ENCODE measurements at places on chromosomes 11 and 22.

DNA sequence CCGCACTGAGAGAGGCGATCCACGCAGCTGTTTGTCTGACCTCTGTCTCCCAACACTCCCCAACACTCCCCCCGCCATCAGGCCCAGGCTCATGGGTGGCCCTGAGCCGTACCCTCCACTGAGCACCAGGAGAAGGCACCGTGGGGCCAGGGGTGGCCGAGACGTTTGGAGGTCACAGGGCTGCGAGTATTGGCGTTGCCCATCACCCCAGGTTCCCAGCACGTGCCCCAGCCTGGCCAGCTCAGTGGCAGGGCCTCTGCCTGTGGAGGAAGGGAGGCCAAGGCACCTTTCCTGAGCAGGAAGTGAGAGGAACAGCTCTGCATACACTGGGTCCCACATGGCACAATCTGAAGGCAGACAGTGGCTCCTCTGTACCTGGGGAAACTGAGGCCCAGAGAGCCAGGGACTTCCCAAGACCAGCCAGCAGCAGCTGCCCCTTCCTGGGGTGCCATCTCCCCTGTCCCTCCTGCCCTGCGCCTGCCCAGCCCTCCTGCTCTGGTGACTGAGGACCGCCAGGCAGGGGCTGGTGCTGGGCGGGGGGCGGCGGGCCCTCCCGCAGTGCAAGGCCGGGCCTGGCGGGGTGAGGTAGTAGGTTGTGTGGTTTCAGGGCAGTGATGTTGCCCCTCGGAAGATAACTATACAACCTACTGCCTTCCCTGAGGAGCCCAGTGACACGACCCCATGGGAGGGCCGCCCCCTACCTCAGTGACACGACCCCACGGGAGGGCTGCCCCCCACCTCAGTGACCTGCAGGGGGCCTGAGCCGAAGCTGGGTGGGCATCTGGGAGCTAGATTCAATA, 37.0 kb upstream of the PPARA start:
- no peak for DNase-seq

GRCh38 chr11:118917481-118918127, 8.1 kb downstream of the BCL9L start:
- DNase-seq, result peak; percentile 55

GRCh38 chr11:21566521-21567117, 626.3 kb upstream of the ANO5 start:
- no peak for DNase-seq

DNA sequence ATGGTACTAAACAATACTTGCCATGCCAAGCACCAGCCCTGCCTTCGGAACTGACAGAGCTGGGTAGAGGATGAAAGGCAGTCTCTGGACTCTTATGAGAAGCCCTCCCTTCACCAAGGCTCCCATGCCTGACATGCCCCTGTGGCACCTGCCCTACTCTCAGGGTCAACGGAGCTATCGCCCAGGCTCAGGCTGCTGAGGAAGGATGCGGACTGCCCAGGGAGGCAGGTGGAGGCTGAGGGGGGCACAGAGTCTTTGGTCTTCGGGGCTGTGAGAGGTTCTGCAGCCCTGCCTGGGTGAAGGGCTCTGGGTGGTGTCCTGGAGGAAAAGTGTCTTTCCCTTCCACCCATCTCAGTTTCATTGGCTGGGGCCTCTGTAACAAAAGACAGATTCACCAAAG, 290.8 kb upstream of the B3GAT1 start:
- DNase-seq, result no peak

- peak; percentile 79 for DNase-seq
Measured at GRCh38 chr11:123069908-123070821, 8.2 kb upstream of the HSPA8 start.

GRCh38 chr11:48307760-48308386, 1.9 kb downstream of the OR4S1 start:
- peak; percentile 73 for DNase-seq

- no peak for DNase-seq
Measured at GRCh38 chr11:22203281-22203680, 10.4 kb downstream of the ANO5 start.

- DNase-seq, result no peak
Measured at GRCh38 chr11:116310698-116311097, 462.1 kb downstream of the BUD13 start.

GRCh38 chr22:45376703-45377102, 36.7 kb downstream of the SMC1B start:
- DNase-seq, result no peak

DNA sequence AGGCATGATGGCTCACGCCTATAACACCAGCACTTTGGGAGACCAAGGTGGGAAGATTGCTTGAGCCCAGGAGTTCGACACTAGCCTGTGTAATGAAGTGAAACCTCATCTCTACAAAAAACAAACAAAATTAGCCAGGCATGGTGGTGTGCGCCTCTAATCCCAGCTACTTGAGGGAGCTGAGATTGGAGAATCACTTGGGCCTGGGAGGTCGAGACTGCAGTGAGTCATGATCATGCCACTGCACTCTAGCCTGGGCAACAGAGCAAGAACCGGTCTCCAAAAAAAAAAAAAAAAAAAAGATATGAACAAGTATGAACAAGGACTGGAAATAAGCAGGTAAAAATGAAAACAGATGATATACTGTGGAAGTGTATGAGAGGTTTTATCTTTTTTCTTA, 54.1 kb upstream of the SOX6 start:
- DNase-seq, result no peak

DNA sequence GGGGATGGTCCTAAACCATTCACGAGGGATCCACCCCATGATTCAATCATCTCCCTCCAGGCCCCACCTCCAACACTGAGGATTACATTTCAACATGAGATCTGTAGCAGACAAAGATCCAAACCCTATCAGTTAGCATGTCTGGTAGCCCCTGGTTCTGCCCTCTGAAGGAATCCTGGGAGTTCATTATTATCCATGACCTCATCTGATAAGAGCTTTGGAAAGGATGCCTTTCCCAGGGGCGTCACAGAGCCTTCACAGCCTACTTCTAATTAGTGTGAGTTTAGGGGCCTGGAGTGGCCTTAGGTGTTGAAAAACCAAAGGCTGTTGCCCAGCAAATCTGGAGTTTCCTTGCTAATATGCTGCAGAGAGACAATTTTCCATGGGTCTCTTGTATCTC, 8.6 kb upstream of the EIF3M start:
- no peak for DNase-seq

DNA sequence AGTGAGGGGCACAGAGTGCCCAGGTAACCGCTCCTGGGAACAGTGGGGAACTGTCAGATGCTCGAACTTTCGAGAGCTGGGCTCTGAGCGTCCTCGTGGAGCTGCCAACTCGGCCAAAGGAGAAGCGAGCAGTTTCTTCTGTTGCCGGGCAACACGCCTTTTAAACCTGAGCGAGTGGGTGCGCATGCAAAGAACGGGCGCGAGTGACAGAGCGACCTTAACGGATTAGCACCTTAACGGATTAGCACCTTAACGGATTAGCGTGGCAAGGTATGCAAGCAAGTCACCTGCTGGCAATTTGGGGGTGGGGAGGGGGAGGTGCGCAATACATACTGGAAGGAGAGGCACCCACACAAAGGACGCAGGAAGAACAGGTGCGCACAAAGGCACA, 61.8 kb upstream of the PRODH start:
- no peak for DNase-seq

DNA sequence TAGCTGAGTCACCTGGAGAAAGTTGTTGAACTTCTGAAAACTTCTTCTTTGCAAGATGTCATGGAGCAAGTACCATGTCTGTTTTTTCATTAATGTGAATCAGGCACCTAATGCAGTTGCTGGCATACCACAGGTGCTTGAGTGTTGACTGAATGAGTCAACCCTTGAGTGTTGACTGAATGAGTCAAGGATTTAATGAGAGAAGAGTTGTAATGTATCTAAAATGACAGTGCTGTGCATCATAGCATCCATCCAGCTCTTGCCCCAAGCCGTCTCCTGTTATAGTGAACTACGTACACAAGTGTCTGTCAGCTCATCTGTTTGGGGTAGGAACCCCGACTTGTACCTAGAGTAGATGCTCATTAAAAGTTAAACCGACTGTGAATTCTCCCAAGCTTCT, 93.1 kb downstream of the CWC15 start:
- no peak for DNase-seq

GRCh38 chr11:120985718-120986569, 38.0 kb upstream of the TBCEL start:
- DNase-seq, result peak; percentile 25

- DNase-seq, result no peak
Measured at GRCh38 chr11:75014129-75014528, 25.4 kb downstream of the NEU3 start.

GRCh38 chr22:48959496-48959895, 868.2 kb downstream of the BRD1 start:
- no peak for DNase-seq

GRCh38 chr11:128334311-128335044, 252.9 kb downstream of the ETS1 start:
- DNase-seq, result no peak

- DNase-seq, result no peak
Measured at GRCh38 chr11:18461909-18462308, 6.3 kb downstream of the LDHAL6A start.

DNA sequence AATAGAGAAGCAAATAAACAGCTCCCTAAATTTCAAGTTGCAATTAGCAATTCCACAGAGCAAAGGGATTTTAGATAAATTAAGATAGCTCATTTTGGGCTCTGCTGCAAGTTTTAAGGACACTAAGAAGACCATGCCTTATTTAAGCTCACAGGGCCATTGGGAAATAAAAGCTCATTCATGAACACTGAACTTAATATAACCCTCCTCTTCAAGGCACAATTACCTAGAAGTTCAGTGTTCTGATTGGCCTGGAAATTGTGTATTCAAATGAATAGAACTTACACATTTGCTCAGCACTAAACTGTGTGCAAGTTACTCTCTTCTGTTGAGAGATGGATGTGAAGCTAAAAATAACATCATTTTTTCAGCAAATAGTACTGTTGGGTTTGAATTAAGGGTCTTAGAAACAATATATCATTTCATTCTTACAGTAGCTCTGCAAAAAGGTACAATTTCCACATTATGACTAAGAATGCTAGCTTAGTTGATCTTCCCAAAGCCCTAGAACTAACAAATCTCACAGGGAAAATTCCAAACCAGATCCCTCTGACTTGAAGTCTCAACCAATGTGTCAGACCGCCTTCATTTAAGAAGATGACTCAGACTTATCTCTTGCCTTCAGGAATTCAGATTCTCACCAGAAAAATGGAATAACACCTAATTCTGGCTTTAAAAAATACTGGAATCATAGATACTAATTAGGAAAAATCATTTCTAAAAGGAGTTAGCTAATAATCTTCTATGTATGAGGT, 87.4 kb upstream of the LRRC55 start:
- DNase-seq, result no peak

Data from activated CD4-positive, alpha-beta T cell treated with anti-CD3 and anti-CD28 coated beads, Interleukin-2, Interleukin-4, amounts not matched to agents 100 ng/mL and 50 ng/mL, durations not matched to agents 16 hours and 8 hours (primary cell).